Large intestine (tissue), 12 donors: ENCODE measurements at places on chromosomes 7 and 10. TPM values are rescaled to one million over a fixed set of nuclear protein-coding genes. Genes with fewer than 3 reads are reported as not detected.

ERVW-1 gene
- 0.76 TPM for polyA plus RNA-seq

AMZ1 gene
- 0.34 TPM for polyA plus RNA-seq

HACD1 gene
- polyA plus RNA-seq: 18.6 TPM

IRF5 gene
- 5.5 TPM for polyA plus RNA-seq

IDI2 gene
- polyA plus RNA-seq: not detected

LBX1 gene
- polyA plus RNA-seq: 0.03 TPM

NAT16 gene
- 0.21 TPM for polyA plus RNA-seq

EPO gene
- polyA plus RNA-seq: 0.19 TPM

GPR15LG gene
- polyA plus RNA-seq: 1.4 TPM

MYL7 gene
- polyA plus RNA-seq: 0.52 TPM

KLF14 gene
- 0.18 TPM for polyA plus RNA-seq

RNF32 gene
- polyA plus RNA-seq: 3.7 TPM

UBE2H gene
- polyA plus RNA-seq: 45.5 TPM

C10orf90 gene
- polyA plus RNA-seq: not detected

SDK1 gene
- 6.4 TPM for polyA plus RNA-seq

MRLN gene
- polyA plus RNA-seq: 0.33 TPM

NUTM2E gene
- 0.09 TPM for polyA plus RNA-seq

MCM10 gene
- 4.7 TPM for polyA plus RNA-seq

ACTL6B gene
- polyA plus RNA-seq: 2.9 TPM

H2BK1 gene
- polyA plus RNA-seq: not detected

INTS1 gene
- polyA plus RNA-seq: 50.0 TPM

ADAMTS14 gene
- 7.2 TPM for polyA plus RNA-seq

KLLN gene
- polyA plus RNA-seq: 1.0 TPM

GPR26 gene
- 0.16 TPM for polyA plus RNA-seq

FUOM gene
- 56.9 TPM for polyA plus RNA-seq

SYNPO2L gene
- polyA plus RNA-seq: 0.51 TPM

OLAH gene
- not detected for polyA plus RNA-seq

NUTM2B gene
- 1.3 TPM for polyA plus RNA-seq
